Sigmoid colon (tissue), 7 donors: ENCODE measurements at places on chromosomes 4 and X. TPM values are rescaled to one million over a fixed set of nuclear protein-coding genes. Genes with fewer than 3 reads are reported as not detected.
A peak's percentile ranks its signal among the peaks of the same experiment; 100 is the strongest.

The TKTL2 gene
- not detected for polyA plus RNA-seq

GRCh38 chrX:120485315-120485637, 16.2 kb upstream of the LAMP2 start:
- H3K4me1 ChIP-seq, result no peaks in the 10 kb centered on the region
- H3K4me3 ChIP-seq, result peak overlapping the region; percentile 54
- no peaks in the 10 kb centered on the region for H3K36me3 ChIP-seq
- H3K27me3 ChIP-seq, result no peaks in the 10 kb centered on the region
- peak overlapping the region; percentile 85 for H3K27ac ChIP-seq

GRCh38 chr4:153521999-153522801, 56.0 kb downstream of the TMEM131L start:
- H3K36me3 ChIP-seq, result no peaks in the 10 kb centered on the region
- no peak for DNase-seq

The CYLC1 gene
- not detected for polyA plus RNA-seq

GRCh38 chr4:183832776-183833450, 72.2 kb upstream of the STOX2 start:
- H3K27ac ChIP-seq, result no peak overlapping the region
- no peak overlapping the region for H3K4me3 ChIP-seq
- H3K4me1 ChIP-seq, result no peaks in the 10 kb centered on the region
- H3K27me3 ChIP-seq, result no peaks in the 10 kb centered on the region

DNA sequence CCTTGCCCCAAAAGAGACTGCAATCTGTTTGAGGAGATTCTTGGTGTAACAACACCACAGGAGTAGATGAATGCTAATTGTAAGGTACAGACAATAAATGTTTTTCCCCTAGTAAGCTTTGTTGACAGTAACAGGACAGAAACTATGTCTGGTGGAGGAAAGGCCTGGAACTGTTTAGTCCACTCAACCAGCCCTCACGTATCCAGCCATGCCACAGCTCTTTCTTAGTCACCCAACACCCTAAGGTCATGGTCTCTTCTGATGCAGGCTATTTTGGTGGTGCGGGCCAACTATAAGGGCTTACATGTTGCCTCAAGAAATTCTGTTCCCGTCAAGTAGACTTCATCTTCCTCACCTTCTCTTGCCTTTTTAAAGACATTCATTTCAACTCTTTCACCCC, 75.9 kb upstream of the GAB1 start:
- H3K27me3 ChIP-seq, result no peaks in the 10 kb centered on the region
- no peaks in the 10 kb centered on the region for H3K36me3 ChIP-seq
- no peak overlapping the region for H3K4me3 ChIP-seq
- no peak overlapping the region for H3K27ac ChIP-seq

GRCh38 chrX:38634665-38635064, 73.3 kb downstream of the TSPAN7 start:
- no peak overlapping the region for H3K4me3 ChIP-seq
- DNase-seq, result no peak
- H3K36me3 ChIP-seq, result no peaks in the 10 kb centered on the region
- no peaks in the 10 kb centered on the region for H3K4me1 ChIP-seq
- H3K27me3 ChIP-seq, result no peaks in the 10 kb centered on the region

DNA sequence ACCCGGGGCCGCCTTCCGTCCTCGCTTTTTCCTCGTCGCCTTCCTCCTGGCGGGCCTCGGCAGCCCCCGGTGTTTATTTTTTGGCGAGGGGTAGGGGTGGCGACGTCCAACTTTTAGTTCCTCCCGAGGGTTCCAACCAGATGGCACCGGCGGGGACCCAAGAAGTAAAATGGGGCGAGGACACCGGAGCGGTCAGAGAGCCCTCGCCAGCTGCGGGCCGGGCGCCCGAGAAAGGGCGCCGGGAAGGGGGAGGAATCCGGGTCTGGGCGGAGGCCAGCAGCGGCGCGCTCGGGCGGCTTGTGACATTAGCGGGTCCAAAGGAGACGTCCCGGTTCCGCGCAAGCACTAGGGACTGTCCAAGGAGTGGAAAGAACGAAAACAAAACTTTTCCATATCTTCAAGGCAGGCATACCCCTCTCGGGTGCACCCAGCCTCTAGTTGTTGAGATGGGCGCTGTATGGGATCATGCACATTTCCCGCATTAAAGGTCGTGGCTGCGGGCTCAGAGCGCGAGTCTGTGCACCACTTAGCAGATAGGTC, 691 bp upstream of the USP46 start:
- no peaks in the 10 kb centered on the region for H3K36me3 ChIP-seq
- peak overlapping the region; percentile 97 for H3K27ac ChIP-seq
- no peaks in the 10 kb centered on the region for H3K27me3 ChIP-seq
- peak; percentile 81 for DNase-seq

The UGT2A1 gene
- polyA plus RNA-seq, result not detected

GRCh38 chrX:38558686-38559085, 2.7 kb upstream of the TSPAN7 start:
- H3K27ac ChIP-seq, result no peak overlapping the region
- H3K36me3 ChIP-seq, result no peaks in the 10 kb centered on the region
- no peaks in the 10 kb centered on the region for H3K4me1 ChIP-seq
- no peaks in the 10 kb centered on the region for H3K27me3 ChIP-seq
